Stimulated activated effector memory CD8-positive, alpha-beta T cell treated with anti-CD3 and anti-CD28 coated beads, Interleukin-12 subunit alpha, Interleukin-12 subunit beta, amount 100 ng/mL, for 72 hours (primary cell): ENCODE measurements at places on chromosomes 13 and 19.

DNA sequence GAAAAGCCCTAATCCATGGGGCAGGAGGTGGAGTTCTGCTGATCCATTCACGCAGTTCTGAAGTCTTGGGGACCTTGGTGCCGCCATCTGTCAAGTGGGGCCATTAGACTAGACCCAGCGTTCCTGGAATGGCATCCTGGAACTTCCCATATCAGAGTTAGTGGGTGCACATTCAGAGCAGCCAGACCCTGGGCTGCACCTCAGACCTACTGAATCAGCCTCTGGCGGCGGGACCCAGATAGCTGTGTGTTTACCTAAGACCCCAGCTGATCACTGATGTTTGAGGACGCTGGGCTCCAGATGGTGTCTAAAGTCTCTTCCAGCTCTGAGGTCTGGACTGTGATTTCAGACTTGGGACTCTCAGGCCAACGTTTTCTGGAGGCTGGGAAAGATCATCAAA, 12.8 kb downstream of the POP4 start:
- DNase-seq: no peak

DNA sequence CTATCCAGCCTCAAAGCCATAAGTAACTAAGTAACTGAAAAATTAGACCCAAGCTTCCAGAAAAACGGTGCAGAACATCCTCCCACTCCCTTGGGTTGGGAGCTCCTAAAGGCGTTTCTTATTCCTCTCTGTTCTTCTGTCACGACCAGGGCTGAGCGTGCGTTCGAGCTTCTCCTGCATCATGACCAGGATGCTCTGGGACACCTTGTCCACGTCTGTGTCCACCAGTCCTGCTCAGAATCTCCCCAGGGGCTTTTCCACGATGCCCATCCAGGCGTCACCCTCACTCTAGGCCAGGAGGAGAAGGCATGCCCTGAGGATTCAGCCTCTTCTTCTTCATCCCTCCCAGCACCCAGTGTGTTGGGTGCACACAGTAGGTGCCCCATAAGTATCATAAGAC, 37.8 kb upstream of the GAS6 start:
- no peak for DNase-seq

GRCh38 chr13:98577836-98578285, 954 bp upstream of the STK24 start:
- no peak for DNase-seq

DNA sequence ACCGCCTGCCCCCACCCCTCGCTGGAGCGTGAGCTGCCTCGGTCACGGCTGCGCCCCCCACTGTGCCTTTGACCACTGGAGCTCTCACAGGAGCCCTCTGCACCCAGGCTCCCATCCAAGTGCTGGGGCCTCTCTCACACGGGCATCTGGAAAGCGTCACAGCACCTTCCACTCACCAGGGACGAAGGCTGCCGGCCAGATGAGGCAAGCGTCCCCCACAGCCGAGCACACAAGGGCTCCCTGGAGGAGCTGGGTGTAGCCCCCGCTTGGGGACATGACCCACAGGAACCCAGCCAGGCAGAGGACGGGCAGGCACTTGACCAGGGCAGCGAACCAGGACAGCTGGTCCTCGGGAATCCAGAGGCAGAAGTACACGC, 560 bp downstream of the TMEM86B start:
- no peak for DNase-seq

DNA sequence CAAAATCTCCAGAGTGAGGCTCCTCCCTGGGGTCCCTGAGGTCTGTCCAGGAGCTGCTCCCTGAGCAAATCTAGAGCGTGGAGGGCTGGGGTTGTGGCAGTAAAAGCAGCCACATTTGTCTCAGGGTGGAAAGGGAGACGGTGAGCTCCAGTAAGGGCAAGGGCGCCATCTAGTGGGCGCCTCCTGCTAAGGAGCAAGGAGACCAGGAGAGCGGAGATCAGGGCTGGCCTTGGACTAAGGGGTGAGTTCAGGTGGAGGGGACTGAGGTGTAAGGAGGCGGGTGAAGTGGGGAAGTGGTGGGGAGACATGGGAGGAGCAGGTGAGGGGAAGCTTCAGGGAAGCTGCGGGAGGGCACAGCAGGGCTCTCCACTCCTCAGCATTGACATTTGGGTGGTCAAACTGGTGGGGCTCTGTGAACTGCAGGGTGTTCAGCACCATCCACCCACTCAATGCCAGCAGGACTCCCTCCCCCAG, 5.3 kb upstream of the CEACAM21 start:
- peak; percentile 84 for DNase-seq

GRCh38 chr19:41328157-41328841, 18.3 kb downstream of the CCDC97 start:
- DNase-seq: no peak

DNA sequence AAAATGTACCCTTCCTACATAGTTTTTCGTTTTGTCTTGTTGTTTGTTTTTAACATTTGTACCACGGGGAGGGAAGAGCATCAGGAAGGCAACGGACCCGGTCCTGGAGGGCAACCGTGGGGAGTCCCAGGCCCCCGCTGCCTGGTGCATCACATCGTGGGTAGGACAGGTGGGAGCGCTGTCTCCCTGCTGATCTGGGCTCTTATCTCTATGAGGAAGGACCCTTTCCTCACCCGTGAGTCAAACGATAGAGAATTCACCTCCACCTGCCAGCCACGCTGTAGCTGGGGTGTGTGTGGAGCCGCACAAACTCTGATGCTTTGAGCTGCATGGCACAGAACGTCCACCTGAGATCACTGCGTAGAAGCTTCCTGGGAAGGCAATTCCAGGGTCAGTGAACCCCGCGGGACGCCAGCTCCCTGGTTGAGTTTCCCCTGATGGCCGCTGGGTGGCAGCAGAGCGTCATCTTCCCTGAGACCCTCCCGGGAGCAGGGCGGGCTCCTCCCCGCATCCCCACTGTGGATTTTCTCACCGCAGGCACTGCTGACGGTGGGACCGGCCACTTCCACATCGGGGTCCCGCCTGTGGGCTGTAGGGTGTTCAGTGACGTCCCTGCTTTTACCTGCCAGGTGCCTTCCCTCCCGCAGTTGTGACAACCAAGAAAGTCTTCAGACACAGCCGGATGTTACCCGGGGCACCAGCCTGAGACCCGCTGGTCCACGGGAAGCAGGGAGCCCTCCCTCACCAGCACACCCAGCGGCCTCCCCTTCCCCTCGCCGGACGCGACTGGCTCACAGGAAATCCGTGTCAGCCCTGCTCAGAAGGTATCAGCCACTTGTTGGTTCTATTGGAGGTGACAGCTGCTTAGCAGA, 54.7 kb downstream of the ZNF787 start:
- peak; percentile 78 for DNase-seq

DNA sequence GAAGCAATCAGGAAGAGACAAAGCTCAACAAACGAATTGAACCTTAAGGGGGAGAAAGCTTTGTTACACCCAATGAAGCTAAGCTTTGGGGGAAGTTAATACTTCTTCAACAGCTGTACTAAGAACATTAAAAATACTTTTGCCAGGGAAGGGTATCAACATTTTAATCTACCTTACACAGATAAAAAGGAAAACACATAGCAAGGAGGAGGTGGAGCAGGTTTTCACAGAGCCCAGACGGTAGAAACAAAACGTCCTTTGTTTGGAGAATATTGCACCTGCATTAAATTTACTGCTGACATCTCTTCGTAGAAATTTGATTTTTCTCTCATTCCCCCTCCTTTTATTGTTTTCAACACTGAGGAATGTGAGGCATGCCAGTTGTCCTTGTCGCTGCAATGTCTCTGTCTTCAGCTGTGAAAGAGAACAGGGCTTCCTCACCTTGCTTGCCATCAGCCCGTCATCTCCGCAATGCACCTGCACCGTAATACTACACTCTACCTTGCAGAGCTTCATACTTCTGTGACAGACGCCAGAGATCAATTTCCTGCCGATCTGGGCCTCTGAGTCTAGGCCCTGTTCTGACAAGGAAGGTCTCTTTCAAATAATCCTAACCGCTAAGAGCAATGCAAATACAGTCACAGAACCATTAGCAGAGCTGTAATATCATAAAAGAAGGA, 270.8 kb downstream of the SPRY2 start:
- DNase-seq: no peak

GRCh38 chr19:3150739-3151329, 15.0 kb downstream of the GNA15 start:
- DNase-seq: no peak

- no peak for DNase-seq
These were observed 3.0 kb upstream of the MATK start for GRCh38 chr19:3788996-3789778.

- no peak for DNase-seq
These were observed 5.2 kb downstream of the NXNL1 start for GRCh38 chr19:17455308-17456123.

DNA sequence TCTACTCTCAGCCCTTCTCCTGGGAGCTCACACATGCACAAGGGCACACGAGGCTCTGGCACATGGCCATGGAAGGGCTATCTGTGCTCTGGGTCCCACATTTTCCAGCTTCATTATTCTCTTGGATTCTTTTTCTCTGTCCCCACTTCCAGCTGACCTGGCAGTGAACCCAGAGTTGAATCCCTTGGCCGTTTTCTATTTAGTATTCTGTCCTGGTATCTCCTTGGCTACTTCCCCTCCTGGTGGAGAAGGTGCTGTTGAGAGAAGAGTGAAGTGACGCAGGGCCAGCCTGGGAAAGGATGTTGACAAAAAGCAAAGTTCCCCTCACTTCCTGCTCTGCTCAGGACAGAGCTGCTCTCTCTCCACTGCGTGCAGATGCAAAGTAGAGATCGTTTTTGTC, 303.1 kb downstream of the IRS2 start:
- no peak for DNase-seq

- DNase-seq: peak; percentile 17
These were observed 176.8 kb upstream of the ZNF507 start for GRCh38 chr19:32168606-32169005.

DNA sequence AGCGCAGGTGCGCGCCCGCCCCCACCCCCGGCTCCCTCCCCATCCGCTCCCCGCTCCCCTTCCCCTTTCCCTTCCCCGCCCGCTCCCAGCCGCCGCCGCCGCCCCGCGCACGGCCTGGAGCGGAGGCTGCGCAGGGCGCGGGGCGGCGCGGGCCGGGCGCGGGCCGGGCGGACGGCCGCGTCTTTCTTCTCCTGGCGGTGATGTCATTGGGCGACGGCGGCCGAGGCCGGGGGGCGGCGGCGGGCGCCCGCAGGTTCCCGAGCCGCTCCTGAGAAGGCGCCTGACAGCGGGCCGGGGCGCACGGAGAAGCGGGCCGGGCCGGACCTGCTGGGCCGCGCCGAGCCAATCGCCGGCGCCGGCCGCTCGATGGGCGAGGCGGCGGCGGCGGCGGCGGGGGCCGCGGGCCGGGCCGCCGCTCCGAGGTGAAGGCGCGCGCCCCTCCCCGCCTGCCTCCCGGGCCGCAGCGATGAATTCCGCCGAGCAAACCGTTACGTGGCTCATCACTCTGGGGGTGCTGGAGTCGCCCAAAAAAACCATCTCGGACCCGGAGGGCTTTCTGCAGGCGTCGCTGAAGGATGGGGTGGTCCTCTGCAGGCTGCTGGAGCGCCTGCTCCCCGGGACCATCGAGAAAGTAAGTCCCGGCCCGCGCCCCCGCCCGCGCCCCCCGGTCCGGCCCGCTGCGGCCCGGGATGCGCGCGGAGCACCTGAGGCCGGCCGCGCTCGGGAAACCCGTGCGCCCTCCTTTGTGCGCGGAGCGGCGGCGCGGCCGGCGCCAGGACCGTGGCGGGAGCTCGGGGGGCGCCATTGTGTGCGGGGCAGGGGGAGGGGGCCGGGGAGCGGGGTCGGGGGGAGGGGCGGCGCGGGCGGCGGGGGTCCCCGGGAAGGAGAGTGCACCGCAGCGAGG, at the start of gene ARHGEF7:
Gene ARHGEF7, plus strand, starts transcription at position 250 of the 904 bp plus-strand sequence. Its CDS starts 217 bp downstream, at position 467.
- no peak for DNase-seq

DNA sequence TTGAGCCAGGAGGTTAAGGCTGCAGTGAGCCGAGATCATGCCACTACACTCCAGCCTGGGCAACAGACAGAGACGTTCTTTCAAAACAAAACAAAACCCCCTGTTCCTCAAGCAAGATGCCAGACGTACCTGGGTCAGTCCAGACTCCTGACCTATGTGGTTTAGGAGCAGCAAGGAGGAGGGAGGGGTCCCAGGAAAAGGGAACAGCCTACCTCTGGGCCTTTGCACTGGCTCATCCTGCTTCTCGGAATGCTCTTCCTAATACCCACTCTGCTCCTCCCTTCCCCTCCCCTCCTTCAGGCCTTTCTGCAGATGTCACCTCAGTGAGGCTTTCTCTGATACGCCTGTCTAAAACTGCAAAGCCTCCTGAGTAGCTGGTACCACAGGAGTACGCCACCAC, 9.5 kb downstream of the RINL start:
- no peak for DNase-seq
